ENCODE measurements at places on chromosomes 5 and 9.

GRCh38 chr5:16922430-16922829 lies 13.7 kb downstream of the MYO10 start:
- DNase-seq: no peak

DNA sequence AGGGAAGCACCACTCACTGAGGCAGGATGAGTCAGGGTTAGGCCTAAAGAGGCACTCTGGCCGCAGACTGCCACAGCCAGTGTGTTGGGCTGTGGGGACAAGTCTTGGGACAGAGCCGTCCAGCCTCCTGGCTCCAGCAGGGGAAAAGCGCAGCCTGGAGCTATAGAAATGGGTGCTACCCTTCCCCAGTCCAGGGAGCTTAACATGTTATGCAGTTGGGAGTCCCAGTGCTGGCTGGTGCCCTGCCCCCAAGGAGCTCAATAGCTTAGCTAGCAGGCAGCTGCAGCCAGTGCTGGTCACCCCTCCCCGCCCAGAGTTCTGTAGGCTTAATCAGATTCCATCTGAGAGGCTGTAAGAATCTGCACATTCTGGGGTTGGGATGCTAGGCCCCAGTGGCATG lies 399.6 kb upstream of the TUSC1 start:
- no peak for DNase-seq

- no peak for DNase-seq
Observed at GRCh38 chr9:18605766-18606180, 131.8 kb downstream of the ADAMTSL1 start.

DNA sequence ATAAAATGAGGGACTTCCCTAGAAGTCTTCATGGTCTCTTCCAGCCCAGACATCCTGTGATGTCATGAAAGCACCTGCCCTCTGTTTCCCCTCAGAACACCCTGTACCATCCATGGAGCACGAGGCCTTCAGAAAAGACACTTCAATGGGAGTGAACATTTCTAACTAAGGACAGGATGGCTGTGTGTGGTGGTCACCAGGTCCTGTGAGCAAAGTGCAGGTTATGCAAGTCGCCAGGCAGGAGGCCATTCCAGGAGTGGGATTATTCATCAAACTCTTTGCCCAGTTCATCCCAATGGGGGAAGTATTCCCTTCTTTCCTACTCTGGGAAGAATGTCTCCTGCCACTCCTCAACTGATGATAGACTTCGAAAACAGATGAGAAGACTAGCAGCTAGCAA lies 80.5 kb downstream of the SLC1A3 start:
- no peak for DNase-seq

DNA sequence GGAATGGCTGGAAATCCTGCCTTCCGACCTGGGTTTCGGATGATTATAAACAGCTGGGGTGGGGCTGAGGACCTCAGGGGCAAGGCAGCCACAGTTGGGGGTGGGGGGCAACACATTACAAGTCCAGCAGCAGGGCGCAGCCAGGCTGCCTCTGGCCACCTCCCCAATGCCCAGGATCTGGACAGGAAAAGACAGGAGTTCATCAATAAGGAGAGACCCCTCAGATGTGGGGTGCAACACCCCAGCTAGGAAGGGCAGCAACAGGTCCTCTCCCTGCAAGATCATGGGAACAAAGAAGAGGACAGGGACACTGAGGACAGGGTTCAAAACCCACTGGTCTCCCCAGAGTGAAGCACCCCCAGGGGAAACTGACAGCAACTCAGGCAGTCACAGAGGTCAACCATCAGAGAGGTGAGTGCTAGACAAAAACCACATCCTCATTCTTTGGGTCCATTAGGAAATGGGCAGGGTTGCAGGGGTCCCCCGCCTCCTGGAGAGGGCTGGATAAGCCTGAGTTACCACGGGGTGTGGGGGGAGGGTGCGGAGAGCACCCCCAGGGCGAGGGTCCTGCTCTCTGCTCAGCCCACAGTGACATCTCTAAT lies 33.5 kb downstream of the SEMA4D start:
- no peak for DNase-seq

- DNase-seq: no peak
Observed at GRCh38 chr9:121371495-121372061, 1.5 kb upstream of the STOM start.

DNA sequence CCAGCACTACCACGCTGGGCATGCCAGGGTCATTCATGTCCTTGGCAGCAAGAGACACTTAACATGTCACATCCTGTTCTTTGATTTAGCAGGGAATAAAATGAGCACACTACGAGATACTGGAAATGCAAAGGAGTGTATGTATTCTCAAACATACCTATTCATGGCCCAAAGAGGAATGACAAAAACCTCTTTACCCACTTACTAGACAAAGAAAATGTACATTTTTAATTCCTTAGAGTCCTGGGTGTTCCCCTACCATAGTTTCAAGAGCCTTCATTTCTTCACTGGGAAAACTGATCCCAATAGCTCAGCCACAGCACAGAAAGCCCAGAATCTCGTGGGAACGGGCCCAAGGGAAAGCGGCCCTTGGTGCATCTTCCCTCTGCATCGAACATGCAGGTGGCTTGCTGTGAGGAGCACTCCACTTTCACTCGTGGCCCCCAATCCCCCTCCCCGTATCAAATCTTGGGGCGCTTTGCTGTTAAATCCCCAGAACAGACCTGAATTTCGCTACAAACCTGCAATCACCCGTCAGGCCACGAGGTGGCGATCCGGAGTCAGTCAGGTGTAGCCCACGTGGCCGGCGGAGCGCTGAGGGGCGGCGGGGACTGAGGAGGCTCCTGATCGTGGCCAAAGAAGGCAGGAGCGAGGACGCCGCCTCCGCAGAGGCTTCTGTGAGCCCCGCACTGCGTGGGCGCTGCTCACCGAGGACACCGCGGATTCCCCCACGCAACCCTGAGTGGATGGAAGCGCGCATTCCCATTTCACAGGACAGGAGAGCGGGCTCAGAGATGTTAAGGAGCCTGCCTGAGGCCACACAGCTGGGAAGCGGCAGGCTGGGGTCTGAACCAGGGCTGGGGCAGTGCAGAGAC lies 91.4 kb downstream of the LMX1B start:
- DNase-seq: peak; percentile 86

DNA sequence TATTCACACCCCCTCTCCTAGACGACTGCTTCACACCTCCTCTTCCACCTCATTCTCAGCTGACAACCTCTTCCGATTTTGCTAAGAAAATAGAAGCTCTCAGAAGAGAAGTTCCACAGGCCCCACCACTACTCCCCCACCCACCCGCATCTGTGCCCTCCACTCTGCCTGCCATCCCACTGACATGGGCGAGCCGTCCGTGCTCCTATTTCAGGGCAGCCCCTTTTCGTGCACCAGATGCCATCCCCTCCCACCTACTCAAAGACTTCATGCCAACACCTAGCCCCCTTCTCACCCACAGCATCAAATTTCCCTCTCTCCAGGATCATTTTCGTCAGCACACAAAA lies 34.6 kb upstream of the JADE2 start:
- no peak for DNase-seq

DNA sequence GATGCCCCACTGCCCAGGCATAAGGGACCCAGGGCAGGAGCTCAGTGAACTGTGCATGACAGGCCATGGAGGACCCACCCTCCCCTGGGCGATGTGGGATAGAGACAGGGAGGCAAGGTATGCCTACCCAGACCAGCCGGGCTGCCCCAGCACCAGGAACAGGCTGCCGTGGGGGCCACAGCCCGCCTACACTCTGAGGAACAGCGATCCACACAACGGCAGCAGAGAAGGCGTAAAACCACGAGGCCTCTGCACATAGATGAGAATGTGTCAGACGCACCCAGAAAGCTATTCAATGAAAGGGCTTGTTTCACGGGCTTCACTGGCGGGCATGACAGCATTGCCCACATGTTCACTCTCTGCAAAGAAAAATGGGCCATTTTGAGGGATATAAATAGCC lies 49.5 kb downstream of the SEMA4D start:
- DNase-seq: no peak

- DNase-seq: no peak
Observed at GRCh38 chr5:61569353-61569752, 237.3 kb downstream of the ZSWIM6 start.

- no peak for DNase-seq
Observed at GRCh38 chr9:37512437-37512836, 26.7 kb downstream of the POLR1E start.

GRCh38 chr5:134005417-134006061 lies 764 bp upstream of the VDAC1 start:
- DNase-seq: no peak

DNA sequence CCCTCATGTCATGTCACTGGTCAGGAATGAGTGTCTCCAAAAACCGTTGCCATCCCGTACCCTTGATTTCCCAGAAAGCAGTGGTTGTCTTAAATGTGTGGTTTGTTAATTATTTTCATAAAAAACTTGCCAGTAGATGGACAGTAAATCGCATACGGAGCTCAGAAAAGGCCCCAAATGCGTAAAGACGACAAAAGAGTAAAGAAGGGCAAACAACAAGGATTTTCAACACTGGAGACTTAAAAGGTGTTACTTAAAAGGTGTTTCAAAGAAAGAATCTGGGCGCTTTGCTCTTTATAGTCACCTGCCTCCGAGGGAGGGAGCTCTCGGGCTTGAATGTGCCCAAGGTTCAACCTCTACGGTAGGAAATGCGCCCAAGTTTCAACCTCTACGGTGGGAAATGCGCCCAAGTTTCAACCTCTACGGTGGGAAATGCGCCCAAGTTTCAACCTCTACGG lies 734 bp downstream of the KIF27 start:
- no peak for DNase-seq
